ENCODE measurements at places on chromosomes 12 and 14.

GRCh38 chr14:38469156-38469555 lies 213.3 kb upstream of the CLEC14A start:
- no peak for DNase-seq

DNA sequence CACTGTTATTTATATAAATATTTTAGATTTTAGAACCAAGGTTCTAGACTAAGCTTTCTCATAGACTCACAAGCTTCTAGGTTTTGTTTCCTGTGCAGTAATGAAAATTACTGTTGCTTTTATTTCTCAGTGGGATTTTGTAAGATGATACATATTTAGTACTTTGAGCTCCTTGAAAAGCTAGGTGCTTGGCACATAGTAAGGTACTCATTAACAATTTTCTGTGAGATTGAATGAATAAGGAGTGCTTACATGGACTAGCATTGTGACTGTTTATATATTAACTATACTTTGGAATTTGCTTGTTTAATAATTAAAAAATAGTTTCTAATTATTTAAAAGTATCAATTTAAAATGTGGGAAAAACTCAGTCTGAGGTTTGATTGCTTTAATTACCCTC lies 85.7 kb downstream of the MIA2 start:
- DNase-seq = no peak

DNA sequence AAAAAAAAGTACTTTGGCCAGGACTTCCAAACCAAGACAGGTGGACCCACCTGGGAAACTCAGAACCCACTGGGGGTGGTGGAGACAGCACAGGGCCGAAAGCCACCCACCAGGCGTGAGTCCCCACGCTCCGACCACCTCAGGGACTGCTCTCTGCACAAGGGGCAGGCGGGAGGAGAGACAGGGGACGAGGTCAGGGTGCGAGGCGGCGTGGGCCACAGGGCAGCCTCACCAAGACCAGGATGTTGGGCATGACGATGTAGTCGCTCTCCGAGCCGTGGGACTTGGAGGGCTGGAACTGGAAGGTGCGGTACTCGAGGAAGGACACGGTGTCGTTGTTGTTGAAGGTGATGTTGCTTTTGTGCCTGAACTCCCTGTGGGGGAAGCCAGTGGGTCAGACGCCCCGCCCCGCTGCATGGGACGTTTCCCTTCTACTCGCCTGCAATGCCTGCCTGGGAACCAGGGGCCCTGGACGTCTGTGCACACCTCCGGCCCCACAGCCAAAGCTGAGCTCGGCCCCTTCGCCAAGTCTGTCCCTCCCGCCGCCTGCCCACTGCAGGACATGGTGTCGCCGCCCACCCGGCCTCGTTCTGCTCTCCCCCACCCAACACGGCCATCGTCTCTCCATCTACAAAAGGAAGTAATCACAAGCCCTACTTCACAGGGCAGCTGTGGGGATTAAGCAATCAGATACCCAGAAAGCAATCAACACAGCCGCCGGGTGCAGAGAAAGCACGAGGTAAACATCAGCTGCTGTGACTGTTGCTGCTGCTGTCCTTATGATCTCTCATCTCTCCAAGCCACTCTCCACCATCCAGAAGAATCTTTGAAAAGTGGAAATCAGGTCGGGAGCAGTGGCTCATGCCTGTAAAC lies 48.7 kb downstream of the SCARB1 start:
- DNase-seq = no peak

DNA sequence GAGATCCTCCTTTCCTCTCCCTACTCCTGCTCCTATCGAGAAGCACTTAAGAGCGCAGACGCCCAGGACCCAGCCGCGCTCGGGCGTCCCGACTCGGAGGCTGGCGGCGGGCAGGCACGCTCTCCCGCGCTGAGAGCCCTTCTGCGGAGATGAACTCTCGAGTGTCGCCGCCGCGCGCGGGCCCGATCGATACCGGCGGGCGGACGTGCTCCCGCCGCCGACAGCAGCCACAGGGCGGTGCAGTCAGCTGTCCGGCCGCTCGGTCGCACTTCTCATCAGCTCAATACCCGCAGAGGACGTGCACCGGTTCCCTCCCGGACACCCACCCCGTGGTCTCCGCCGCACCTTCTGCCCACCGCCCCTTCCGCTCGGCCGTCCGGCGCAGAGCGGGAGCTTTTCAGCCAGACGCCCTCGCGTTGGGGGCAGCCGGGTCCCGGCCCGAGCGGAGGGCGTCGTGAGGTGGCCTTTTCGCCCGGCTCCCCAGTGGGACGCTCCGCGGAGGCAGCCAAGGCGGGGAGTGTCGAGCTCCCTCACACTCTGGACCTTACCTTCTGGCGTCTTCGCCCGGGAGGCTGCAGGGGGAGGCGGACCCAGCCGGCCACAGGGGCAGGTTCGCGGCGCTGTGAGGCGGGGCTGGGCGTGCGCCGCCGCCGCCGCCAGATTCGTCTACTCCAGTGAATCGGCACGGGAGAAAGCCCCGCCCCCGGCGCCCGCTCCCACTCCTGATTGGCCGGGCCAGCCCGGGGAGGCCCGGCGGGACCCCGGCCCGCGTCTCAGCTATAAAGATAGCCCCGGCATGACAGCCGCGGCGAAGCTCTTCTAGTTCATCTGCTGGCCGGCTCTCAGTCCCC lies at the start of gene INSM2:
TSS of gene INSM2 (plus strand) at position 808 of the 851 bp plus-strand sequence. CDS start 89 bp downstream, outside the sequence.
- peak; percentile 67 for DNase-seq

GRCh38 chr12:124169577-124170284 lies 125.2 kb upstream of the RFLNA start:
- DNase-seq = no peak

DNA sequence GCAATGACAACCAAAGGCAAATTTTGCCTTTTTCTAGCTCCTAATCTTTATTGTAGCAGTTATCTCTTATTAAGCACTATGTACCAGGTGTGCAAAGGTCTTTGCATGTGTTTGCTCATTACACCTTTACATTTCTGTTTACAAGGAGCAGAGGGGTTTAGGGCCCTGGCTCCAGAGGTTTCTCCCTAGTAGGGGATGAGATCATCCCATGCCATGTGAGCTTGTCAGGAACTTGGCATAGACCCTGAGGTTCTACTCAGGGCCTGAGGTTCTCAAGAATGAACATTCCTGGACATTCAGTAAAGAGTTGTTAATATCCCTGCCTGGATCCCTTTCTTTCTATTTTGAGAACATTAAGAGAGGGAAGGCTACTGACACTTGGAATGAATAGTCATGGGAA lies 292.0 kb downstream of the RPAP3 start:
- no peak for DNase-seq

GRCh38 chr12:53224897-53225634 lies 6.9 kb downstream of the RARG start:
- DNase-seq = no peak

- DNase-seq = no peak
These were observed 72.9 kb upstream of the SRSF5 start for GRCh38 chr14:69693801-69694729.

DNA sequence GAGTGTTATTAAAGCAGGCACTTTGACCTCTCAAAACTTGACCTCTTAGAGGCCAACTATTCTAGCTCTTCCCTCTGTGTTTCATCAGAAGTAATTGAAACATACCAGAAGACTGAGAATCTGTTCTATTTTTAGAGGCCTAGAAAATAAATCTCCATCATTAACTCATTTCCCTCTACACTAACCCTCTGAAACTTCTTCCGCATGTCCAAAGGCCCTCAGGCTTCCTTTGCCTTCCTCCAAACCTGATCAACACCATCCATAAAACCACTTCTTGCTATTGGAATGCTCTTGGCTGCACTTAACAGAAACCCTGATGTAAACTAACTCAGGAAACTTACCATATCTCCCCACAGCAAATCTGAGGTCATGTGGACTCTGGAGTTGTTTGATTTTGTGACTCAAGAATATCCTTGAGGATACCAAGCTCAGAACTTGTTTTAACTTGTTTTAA lies 196.4 kb downstream of the RPAP3 start:
- no peak for DNase-seq

Measured in ACHN (cell line).